HS-27A (cell line): ENCODE measurements at places on chromosomes 7 and 10.

GRCh38 chr7:125347269-125347668 lies 417.6 kb upstream of the POT1 start:
- no peak for DNase-seq

DNA sequence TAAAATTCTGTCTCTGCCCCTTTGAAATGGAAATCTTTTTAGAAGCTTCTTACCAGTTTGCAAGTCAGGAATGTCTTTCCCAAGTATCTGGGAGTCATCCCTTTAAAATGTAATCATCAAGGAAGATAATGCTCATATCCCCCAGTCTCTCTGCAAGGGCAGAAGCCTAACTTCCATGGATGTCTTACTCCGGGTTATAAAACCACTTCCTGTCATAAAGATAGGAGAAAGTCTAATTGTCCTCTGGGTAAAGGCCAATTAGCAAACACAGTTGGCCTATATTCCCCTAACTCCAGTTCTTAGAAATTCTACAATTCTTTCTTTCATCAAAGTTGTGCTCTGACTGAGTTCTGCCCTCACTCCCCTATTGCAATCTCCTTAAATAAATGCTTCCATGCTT lies 1631.5 kb upstream of the LRRTM3 start:
- no peak for DNase-seq

- no peak for DNase-seq
Observed at GRCh38 chr7:94095316-94096009, 91.3 kb upstream of the BET1 start.

GRCh38 chr10:70680899-70681730 lies 8.8 kb downstream of the ADAMTS14 start:
- no peak for DNase-seq

DNA sequence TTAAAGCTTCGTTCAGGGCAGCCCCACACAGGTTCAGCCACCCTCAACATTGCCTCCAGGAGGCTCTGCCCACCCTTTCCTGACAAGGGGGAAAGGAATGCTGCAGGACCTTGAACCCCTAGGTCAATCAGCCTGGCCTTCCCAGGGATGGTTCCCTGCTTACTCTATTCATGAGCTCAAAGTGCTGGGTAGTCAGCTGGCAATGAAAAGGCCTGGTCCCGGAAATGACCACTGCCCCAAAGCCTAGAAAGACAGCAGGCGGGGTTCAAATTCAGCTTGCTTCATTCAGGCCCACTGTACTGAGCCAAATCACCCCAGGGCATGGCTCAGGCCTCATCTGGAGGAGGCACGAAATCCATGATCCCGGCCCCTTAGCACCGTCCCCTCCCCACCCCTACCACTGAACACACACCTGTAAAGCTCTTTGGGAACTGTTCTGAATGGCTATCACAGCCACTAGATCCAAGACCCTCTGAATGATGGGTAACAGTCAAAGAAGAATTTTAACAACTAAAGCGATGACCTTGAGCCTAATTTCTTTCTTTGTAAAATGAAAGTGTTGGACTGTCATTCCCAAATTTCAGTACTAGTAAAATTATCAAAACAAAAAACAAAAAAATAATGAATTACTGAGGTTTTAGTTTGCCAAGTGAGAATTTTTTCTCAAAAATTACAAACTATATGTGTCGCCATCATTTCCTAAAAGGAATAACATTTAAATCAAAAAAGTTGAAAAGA lies 1.0 kb downstream of the URGCP start:
- DNase-seq, result no peak

GRCh38 chr10:3750006-3750816 lies 34.8 kb downstream of the KLF6 start:
- DNase-seq, result no peak

GRCh38 chr10:34320265-34320664 lies 494.8 kb downstream of the PARD3 start:
- DNase-seq, result no peak

DNA sequence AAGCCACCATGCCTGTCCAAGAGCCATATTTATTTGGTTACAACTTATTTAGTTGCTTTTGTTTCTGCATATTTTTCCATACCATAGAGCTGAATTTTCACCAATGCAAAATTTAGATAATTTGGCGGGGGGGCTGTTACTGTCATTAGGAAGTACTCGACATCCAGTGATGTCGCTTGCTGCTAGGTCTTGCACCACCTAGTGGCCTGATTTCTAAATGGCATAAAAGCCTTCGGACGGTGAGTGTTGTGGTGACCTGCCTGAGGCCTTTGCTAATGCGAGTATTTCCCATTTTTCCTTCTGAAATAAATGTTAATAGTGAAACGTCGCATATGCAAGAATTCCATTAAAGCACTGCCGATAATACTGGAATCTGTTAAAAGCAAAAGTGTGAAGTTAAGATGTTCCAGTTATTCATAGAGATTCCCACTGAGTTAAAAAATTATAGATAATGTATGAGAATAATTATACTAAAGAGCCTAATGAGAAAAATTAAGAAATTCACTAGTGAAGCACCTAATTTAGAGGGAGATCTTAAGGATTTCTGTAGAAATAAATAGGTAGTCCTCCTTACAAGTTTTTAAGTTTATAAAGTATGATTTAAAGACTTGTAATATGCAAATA lies 86.1 kb upstream of the DNAJB6 start:
- no peak for DNase-seq

DNA sequence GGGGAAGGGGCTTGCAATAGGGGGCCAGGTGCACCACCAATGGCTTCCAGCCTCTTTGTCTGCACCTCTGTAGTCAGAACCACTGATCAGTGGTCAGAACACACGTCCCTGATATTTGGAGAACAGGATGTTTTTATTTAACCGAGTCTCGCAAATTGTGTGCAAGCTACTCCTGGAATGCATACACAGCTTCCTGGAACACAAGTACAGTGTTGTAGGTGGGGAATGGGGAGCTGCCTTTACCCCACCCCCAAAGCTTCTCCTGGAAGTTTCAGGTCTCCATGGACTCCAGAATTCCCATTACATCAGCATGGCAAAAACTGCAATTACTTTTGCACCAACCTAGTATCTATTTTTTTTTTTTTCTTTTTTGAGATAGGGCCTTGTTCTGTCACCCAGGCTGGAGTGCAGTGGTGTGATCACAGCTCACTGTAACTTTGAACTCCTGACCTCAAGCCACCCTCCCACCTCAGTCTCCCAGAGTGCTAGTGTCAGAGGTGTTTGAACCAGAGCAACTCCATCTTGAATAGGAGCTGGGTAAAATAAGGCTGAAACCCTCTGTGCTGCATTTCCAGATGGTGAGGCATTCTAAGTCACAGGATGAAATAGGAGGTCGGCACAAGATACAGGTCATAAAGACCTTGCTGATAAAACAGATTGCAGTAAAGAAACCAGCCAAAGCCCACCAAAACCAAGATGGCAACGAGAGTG lies 374.0 kb downstream of the CALN1 start:
- no peak for DNase-seq

GRCh38 chr10:93722550-93722949 lies 20.2 kb upstream of the FRA10AC1 start:
- DNase-seq, result no peak

DNA sequence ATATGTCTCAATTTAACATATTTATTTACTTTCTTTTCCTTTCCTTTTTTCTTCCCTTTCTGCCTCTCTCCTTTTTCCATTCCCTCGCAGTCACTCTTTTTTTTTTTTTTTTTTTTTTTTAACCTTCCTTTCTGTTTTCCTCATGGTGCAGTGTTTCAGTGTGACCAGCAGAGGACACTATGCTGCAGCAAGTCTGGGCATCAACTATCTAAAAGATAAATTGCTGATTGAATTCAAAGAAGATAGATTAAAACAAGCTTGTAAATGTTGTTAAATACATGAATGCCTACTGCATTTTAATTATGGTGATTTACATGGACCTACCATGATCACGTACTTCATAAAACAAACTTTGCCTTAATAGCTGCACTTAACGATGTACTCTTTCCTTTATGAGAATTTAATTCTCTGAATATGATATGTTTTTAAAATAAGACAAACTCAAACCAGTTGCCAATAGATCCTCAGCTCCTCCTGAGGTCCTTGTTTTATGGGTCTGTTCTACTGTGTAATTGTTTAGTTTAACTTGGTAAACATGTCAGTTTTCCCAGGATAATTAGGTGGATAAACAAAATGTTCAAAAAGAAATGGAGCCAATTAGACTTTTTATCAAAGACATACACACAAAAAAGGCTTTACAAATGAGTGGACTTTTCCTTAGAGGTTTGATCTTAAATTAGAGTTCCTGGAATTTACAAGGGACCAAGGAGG lies 101.0 kb upstream of the AGR3 start:
- no peak for DNase-seq
